Hindlimb muscle (tissue), 1 donor: ENCODE measurements at places on chromosomes 12 and 14.

- no peak for DNase-seq
Measured at GRCh38 chr12:77035226-77035625, 30.1 kb downstream of the E2F7 start.

DNA sequence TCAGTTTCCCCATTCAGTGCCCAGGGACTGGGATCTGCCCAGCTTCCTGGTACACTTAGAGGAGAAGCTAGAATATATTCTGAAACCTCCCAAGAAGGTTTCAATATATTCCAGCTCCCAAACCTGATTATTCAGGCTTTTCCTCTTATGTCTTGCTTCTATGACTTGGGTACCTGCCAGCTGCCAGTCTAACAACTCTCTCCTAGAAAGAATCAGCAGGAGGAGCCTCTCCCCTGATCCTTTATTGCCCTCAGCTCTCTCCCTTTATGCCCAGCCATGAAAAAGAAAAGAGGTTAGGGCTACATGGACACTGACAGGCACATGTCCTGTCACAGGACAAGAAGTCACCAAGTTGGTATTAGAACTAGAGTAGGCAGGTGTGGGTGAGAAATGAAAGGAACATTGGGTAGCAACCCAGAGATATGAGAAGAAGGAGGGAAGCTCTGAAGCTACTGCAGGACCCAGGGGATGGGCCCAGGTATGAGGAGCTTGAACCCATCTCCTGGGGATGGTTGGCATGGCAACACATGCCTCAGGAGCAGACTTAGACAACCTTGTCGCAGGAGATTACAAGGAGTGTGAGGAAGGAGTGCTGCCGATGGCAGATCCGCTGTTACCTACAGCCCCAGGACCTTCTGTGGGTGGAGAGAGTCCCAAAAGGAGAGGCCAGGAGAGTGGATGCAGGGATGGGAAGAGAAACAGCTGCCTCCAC is 2.0 kb upstream of the CACNB3 start:
- DNase-seq = no peak

GRCh38 chr14:103195828-103196615 is 72.8 kb downstream of the TNFAIP2 start:
- DNase-seq = no peak

DNA sequence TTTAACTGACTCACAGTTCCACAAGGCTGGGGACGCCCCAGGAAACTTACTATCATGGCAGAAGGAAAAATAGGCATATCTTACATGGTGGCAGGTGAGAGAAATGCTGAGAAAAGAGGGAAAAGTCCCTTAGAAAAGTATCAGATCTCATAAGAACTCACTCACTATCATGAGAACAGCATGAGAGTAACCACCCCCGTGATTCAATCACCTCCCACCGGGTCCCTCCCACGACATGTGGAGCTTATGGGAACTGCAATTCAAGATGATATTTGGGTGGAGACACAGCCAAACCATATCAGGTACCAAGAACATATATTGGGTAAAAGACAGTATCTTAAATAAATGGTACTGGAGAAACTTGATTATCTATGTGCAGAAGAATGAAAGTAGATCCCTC is 100.3 kb upstream of the FAR2 start:
- no peak for DNase-seq

- no peak for DNase-seq
Measured at GRCh38 chr14:38209572-38210557, 2.2 kb downstream of the SSTR1 start.
